ENCODE measurements at places on chromosomes 5 and 9.

DNA sequence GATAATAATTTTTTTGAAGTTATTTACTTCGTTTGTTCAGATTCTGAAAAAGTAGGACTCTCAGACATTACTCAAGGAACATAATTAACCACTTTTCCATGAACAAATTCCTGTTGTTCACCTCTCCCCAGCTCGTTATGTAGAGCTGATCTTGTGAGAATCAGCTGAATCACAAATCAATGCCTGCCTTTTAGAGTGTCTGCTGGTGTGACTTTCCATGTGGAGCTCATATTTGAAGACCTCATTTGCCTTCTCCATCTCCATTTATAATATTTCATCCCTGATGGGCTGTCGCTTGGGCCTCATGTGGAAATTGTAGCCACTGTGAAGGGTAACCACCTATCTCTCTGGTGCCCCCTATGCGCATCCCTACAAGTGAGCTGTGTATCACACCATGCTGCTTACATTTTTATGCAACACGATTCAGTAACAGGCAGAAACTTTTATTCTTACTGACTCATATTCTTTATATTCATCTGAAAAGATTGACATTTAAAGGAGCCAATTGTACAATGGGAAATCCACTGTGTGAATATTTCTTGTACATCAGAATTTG is 111.3 kb downstream of the STK32A start:
- no peak for DNase-seq

GRCh38 chr9:89929315-89929672 is 324.5 kb downstream of the GADD45G start:
- DNase-seq: no peak

GRCh38 chr5:146892231-146892630 is 13.7 kb upstream of the PPP2R2B start:
- no peak for DNase-seq

GRCh38 chr9:18595597-18595996 is 121.6 kb downstream of the ADAMTSL1 start:
- no peak for DNase-seq

DNA sequence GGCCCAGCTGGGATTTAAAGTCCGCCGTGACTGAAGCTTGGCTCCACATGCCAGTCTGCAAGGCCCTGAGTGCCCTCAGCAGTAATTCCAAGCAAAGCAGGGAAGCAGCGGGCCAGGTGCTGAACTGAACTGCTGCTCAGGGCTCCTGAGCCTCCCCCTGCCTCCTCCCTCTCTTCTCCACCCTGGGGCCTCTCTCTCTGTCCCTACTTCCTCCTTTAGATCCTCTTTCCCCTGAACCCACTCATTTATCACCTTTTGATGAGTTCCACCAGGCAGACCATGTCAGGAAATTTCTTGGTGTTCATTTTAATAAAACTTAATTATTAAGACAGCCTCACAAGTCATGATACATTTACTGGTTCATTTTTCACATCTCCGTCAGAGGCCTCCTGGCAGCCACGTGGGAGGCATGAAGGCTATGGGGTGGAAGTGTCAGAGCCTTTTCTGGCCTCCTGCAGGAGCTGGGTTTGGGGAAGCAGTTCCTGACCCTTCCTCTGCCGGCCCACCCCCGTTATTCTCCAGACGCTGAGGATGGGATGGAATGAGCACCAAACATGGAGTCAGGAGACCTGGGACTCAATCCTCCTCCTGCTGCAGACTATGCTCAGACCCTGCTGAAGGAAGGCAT is 32.2 kb upstream of the KCNIP1 start:
- DNase-seq: no peak

- DNase-seq: no peak
Measured at GRCh38 chr5:36950586-36951457, 74.3 kb downstream of the NIPBL start.

DNA sequence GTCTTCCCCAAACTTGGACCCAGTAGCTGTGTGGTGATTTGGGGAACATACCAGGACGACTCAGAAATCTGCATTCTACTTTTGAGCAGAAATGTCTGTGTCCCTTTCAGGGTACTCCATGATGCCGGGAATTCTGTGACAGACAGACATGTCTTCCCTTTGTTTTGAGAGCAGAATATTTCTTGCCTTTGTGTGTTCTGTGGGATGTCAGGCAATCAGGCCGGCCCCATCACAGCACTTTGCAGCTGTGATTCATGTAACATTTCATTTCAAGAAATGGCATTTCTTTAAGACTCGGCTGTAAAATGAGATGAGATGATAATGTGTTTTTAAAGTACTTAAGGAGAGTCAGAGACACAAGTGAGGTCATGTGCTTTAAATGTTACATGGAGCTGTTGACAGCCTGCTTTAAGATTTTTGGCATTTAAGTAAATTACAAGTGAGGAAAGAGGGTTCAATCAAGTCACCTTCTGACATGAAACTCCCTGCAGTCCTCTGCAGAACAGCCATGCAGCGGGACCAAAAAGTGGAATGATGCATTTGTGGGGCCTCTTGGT is 98.7 kb downstream of the SLC28A3 start:
- no peak for DNase-seq

DNA sequence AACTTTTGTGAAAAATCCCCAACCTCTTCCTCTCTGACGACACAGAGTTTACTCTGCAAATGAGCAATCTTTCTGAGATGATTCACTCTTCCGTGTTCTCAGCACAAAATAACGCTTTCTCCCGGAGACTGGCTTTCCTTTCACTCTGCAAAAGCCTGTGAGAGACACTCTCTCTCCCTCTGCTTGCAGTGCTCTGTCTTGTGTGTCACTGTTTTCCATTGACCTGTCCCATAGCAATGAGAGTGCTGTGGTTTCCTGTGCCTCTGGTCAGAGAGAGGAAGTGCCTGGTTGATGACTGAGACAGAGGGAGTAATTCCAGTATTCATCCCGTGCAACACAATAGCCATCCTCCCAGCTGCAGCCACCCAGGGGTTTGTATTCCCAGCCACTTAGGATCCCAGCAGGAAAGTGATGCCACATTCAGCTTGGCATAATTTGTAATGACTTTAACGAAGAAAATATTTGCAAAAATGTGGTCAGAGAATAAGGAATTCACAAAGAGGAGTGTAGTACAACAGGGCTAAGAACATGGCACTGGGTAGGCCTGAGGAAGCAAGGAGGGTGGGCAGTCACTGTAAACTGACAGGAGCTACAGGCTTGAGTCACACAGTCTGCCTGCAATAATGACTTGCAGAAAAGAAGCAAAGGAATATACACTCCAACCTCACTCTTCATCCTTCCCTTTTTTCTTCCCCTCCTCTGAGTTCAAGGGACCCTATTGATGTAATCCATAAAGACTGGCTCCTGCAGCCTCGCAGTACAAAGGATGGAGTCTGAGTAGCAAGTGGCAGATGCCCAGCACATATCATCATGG is 463.5 kb upstream of the RGMB start:
- peak; percentile 93 for DNase-seq

GRCh38 chr5:57832875-57833274 is 350.3 kb upstream of the ACTBL2 start:
- DNase-seq: no peak

GRCh38 chr9:121809356-121810050 is 158.1 kb downstream of the DAB2IP start:
- DNase-seq: no peak

GRCh38 chr5:55601204-55601618 is 66.4 kb upstream of the PLPP1 start:
- DNase-seq: no peak

DNA sequence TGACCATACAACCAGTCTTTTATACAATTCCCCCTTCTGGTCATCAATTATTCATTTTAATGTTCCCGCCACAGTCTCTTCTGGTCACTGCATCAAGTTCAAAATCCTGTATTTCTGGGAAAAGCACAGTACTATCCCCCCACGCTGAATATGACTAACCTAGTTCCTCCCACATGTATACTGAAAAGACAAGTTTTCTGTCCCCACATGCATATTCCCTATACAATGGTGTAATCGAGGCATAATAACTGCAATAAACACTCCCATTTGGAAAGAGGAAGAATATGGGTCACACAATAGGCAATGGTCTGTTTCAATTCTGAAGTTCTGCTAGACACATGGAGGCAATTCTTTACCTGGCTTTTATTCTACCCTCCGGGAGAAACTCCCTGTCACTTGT is 344.9 kb downstream of the EFNA5 start:
- no peak for DNase-seq

GRCh38 chr5:33557605-33558004 is 116.8 kb downstream of the TARS1 start:
- no peak for DNase-seq

Measured in glomerular endothelial cell (primary cell).